Stimulated activated CD8-positive, alpha-beta memory T cell treated with anti-CD3 and anti-CD28 coated beads, Interleukin-2, amount 100 ng/mL, for 1 hour (primary cell): ENCODE measurements at places on chromosomes 5 and 9.

DNA sequence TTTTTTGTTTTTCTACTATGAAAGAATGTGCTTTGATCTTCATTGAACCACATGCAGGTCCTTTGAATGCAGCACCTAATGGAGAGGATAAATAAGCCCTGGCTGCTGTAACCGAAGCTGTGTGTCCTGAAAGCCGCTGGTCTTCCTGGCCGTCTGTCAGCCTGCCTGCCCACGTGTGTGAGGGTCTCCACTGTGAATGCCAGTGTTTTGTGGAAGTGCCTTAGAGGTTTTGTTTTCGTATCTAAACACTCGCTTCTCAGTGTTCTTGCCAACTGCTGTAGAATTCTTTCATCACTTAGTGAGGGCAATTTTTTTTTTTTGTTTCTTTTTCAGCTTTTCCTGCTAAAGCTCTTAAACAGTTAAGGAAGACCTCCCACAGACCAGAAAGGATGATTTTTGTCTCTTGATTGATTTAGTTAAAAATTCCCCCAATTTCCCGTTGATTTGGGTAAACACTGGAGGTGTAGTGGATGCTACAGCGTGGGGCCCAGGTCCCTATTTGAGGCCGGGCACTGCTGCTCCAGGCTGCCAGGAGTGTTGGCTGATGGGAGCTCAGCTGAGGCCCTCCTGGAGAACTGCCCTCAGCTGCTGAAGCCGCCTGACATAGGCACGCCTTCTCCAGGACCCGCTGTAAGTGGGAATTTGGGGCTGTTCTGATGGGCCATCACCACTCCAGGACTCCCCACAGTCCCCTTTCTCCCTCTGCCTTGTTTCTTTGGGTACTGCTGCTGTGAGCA, 29.2 kb upstream of the PTCH1 start:
- no peak for DNase-seq

GRCh38 chr5:134446938-134447337, 35.3 kb upstream of the CDKN2AIPNL start:
- no peak for DNase-seq

DNA sequence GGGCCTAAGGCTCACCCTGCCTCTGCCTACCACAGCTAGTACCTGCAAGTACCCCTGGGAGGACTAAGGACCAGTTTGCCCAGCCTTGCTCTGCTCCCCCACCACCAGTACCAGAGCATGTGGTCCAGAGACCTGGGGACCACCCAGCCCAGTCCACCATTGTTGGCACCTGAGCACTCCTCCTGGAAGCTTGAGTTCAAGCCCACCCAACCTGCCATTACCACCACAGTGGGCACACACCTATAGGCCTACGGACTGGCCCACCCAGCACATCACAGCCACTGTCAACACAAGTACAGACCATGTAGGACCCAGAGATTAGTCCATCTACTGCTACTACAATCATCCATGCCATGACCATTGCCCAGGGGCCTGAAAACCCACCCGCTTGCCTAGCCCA, 30.8 kb upstream of the SH3TC2 start:
- no peak for DNase-seq

DNA sequence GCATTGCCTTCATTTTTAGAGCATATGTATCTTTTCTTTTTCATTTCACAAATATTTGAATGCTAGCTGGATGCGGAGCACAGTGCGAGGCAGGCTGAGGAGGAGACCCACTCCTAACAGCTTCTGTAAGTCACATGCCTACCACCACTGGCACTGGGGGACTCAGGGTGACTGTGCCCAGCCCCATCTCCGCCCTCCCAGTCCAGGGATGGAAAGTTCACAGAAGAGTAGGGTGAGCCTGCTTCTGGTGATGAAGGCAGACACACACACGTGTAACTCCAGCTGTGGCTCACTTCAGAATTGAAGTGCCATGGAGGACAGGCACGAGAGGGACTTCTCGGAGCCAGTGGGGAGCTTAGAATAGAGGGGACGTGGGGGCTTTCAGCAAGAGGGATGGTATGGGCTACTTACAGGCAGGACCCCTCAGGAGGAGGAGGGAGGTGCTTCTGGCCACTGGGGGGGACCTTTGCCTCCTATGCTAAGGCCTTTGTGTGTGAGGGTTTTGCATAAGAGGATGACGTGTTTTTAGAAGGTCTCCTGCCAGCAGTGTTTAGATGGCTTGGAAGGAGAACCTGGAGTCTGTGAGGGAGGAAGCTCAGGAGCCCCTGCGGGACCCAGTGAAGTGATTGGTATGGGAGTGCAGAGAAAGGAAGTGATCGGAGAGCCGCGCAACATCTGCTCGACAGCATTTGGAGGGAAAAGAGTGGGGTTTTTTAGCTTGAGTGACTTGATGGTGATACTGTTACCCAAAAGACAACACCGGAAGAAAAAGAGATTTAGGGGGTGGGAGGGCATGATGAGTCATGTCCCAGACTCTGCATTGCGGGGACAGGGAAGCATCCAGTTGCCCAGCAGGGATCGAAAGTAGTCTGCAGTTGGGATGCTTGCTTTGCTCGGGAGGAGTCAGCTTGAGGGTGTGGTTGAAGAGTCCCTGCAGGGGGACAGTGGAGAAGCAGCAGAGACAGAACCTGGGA, 163.5 kb upstream of the OTULINL start:
- no peak for DNase-seq

GRCh38 chr5:73031839-73032238, 76.0 kb downstream of the FCHO2 start:
- no peak for DNase-seq

- no peak for DNase-seq
These were observed 9.2 kb downstream of the C9orf85 start for GRCh38 chr9:71920456-71921189.

DNA sequence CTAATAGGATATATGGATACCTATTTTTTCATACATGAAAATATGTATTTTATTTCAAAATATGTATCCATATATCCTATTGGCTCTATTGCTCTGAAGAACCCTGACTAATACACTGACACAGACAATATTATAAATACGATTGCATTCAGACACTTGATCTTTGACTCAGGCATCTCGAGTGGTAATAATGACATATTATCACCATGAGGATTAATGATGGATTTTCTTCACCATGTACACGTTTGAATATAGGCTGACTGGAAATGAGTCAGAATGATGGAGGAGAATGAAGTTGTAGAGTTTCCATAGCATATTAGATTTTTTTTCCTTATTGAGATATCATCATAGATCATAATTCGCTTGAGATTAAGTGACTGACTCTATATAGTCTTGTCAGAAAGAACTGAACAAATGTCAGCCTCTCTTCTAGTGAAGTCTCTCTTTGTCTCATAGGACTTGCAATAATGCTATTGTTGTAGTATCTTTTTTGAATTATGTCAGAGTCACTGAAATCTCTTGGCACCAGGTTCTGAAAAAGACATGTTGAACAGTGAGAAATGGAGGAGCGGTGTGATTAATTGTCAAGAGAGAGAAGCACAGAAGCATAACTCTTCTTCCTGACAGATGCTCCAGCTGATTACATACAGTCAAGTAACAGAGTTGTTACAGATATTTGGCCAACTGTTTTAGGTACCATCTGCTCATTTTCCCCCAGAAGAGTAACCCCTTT, 41.4 kb upstream of the SLCO6A1 start:
- no peak for DNase-seq

- peak; percentile 20 for DNase-seq
These were observed 23.4 kb downstream of the HNRNPK start for GRCh38 chr9:83956436-83957247.

GRCh38 chr5:133321833-133322420, 270.1 kb downstream of the HSPA4 start:
- no peak for DNase-seq

DNA sequence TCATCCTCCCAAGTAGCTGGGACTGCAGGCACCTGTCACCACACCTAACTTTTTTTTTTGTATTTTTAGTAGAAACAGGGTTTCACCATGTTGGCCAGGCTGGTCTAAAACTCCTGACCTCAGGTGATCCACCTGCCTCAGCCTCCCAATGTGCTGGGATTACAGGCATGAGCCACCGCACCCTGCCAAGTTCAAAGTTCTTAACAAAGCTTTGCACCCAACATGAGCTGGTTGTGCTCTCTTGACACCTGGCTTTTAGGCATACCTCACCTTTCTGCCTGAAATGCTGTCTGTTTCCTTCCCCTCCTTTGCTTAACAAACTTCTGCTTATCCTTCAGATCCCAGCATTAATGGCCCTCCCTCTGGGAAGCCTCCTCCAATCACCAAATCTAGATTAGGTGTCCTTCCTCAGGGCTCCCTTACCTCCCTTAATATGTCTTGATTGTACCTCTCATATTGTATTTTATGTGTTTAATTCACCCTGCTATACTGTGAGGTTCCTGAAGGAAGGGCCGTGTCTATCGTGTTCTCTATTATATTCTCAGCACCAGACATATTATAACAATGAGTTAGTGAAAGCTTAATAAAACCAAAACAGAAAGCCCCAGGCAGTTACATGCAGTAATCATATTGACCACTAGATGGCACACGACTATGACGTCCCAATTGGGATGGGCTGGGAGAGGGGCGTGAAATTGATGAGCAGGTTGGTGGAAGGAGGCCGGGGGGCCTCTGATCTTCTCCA, 62.9 kb upstream of the PPARGC1B start:
- DNase-seq = no peak

DNA sequence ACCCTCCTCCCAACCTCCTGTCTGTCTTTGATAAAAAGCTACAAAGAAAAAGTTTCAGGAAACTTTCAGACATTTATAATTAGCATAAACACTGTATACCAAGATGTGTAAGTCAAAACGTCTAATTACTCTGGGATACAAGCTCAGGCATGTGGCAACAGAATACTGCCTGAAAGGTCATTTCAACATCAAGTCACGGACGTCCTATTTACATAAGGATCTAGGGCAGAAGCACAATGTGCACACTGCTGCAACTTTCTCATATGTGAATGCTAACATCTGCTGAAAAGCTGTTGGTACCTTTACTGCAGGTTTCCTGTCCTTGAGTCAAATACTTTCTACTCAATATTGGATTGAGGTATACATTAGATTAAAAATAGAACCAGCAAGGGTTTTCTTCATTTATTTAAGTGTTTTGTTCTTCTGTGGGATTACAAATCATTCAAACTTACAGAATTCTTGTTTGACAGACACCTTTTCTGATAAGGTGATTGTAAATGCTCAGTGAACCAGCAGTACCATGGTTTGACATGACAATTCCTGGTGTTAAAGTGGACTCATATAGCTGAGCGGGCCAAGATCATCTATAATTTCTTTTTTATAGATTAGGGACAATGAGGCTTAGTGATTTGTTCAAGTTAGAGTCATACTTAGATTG, 36.8 kb downstream of the ELL2 start:
- no peak for DNase-seq

DNA sequence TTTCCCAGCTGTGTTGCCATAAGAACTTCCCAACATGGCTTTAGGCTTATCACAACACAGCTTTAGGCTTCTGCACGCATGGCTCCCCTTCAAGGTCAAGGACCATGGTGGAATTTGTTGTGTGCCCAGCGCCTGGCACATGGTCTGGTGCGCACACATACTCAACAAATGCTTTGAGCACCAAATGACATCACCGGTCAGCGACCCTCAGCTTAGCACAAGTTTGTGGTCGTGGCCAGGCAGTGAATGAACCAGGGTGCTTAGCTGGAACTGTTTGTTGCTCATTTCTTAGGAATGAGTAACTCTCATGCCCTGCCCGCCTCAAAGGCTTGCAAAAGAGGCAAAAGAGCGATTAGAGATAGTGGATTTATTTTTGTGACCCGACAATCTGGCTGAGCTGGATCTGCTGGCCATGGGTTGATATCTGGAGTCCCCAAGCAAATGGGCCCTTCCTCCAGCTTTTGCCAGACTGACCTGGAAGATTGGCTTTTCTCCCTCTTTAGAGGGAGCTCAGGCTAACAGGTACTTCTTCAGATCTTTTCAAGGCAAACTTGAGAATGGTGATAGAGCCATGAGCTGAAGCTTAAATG, 58.9 kb downstream of the DAP start:
- DNase-seq = no peak

- DNase-seq = no peak
These were observed 72.0 kb upstream of the RAI14 start for GRCh38 chr5:34584165-34584564.

- DNase-seq = no peak
These were observed 76.9 kb downstream of the TSSK1B start for GRCh38 chr5:113357696-113358476.

GRCh38 chr9:98401140-98402018, 145.9 kb upstream of the TBC1D2 start:
- DNase-seq = no peak

- DNase-seq = no peak
These were observed 414.3 kb downstream of the ANXA1 start for GRCh38 chr9:73565833-73566465.

DNA sequence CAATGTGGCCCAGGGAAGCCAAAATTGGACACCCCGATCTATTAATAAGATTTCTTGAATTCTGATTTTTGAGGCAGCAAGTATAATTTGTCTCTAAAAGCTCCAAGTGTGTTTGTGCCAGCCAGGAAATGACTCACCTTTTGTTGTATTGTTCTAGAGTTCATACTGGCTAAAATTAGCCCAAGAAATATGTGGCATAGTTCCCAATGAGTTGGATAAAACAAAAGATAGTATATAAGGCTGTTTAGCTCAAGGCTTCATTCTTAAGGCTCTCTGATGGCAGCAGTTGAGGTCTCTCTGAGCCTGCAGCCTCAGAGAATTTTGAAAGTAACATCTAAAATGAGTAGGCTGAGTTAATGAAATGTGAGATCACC, 21.6 kb downstream of the HMGXB3 start:
- no peak for DNase-seq

DNA sequence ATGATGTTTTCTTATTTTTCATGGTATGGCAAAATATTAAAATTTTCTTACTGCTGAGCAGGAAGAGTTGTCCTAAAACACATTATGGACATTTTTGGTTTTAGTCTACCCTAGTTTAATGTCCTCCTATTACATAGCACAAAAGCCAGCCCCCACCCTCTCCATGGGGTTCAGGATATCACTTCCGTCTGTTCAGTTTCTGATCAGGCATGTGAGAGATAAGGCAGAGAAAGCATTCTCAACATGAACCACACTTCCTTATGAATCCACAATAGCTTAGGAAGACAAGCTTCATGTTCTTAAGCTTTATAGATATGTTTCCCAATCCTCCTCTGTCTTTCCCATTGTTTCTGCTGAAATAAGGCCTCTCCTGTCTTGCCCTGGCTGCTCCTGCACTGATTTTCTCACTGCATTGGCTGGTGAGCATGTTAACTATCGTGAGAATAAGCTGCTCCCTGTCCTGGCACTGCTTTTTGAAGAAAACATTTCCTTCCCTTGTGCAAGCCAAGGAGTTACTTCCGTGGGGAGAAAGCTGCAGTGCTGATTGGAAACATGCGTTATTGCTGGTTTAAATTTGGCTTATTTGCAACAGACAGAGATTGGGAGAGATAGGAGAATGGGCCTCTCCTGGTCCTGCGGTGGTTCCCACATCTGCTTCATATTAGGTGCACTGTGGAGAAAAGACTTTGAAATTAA, 260.3 kb upstream of the RPS23 start:
- no peak for DNase-seq
